Activated naive CD4-positive, alpha-beta T cell (primary cell): ENCODE measurements at places on chromosomes 7 and 10.

GRCh38 chr7:95578299-95578855 is 17.9 kb downstream of the PDK4 start:
- DNase-seq = no peak

GRCh38 chr10:86372119-86372783 is 5.7 kb upstream of the GRID1 start:
- DNase-seq = no peak

GRCh38 chr10:112531421-112531820 is 84.4 kb downstream of the VTI1A start:
- no peak for DNase-seq

GRCh38 chr7:44761207-44762161 is 12.8 kb downstream of the ZMIZ2 start:
- no peak for DNase-seq

DNA sequence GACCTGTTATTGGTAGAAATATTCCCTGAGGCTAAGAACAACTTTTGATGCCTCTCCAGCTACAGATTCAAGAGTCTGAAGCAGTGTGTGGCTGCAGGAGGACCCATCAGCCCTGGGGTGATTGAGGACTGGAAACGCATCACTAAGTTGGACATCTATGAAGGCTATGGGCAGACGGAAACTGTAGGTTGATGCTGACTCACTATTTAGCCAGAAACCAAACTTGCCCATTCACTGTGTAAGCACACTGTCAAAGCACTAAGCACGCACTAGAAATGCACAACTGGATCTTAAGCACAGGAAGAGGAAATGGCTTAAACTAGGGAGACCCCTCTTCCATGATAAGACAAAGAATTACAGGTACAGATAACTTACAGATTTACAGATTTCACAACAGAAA is 20.8 kb downstream of the ACSM6 start:
- no peak for DNase-seq

- no peak for DNase-seq
These were observed 11.5 kb upstream of the SNX13 start for GRCh38 chr7:17951742-17952254.

GRCh38 chr10:113095419-113096127 is 145.5 kb downstream of the TCF7L2 start:
- DNase-seq = no peak

GRCh38 chr10:116952729-116953128 is 52.3 kb downstream of the SHTN1 start:
- no peak for DNase-seq

- DNase-seq = no peak
These were observed 175.6 kb downstream of the HDAC9 start for GRCh38 chr7:18671176-18671575.

DNA sequence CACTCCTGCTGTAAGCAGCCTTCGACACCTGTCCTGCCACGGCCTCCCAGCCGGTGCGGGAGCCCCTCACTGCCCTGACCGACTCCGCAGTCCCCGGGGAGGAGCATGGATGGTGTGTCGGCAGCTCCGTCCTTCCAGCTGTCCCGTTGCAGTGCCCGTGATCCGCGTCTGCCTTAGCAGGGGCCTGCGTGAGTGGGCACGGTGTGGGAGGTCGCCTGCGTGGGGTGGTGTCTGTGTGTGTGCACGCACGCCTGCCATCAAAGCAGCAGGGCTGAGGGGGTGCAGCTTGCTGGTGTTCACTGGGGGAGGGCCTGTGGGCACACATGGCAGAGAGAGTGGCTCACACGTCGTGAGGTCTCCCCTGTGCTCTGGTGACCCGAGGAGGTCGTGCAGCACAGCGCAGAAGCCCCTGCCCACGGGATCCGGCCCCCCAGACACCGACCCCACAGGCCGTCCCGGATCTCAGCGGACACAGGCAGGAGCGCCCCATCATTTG is 10.3 kb downstream of the MAFK start:
- no peak for DNase-seq

DNA sequence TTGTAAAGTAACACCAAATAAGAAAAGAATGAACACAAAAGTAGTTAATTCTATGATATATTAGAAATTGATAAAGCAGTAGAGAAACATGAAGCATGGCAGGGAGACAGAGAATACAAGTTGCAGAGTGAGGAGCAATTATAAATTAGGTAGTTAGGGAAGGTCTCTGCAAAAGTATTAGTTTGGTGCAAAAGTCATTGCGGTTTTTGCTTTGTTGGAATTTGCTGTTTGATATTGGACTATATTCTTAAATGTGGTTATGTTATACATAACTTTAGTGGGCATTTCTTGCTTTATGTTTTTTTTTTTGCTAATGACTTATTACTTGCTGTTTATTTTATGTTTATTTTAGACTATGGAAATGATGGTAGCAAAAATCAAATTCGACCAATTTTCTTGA is 402.2 kb downstream of the SFMBT2 start:
- no peak for DNase-seq

- no peak for DNase-seq
These were observed 162.8 kb downstream of the FZD1 start for GRCh38 chr7:91427051-91427450.

GRCh38 chr10:115171392-115171960 is 78.3 kb downstream of the ATRNL1 start:
- DNase-seq = no peak

DNA sequence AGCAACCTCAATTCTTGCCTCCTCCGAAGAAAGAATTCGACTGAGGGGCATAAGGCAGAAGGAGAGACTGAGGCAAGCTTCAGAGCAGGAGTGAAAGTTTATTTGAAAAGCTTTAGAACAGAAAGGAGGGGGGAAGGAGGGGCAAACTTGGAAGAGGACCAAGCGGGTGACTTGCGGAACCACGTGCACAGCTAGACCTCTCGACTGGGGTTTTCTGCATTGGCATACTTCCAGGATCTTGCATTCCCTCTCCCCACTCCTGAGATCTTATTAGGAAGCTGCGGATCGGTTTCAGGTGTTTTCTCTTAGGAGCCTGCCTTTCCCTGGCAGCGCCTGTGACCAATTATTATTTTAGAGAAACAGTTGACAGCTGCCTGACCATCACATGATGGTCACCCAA is 20.3 kb upstream of the CPXM2 start:
- no peak for DNase-seq

DNA sequence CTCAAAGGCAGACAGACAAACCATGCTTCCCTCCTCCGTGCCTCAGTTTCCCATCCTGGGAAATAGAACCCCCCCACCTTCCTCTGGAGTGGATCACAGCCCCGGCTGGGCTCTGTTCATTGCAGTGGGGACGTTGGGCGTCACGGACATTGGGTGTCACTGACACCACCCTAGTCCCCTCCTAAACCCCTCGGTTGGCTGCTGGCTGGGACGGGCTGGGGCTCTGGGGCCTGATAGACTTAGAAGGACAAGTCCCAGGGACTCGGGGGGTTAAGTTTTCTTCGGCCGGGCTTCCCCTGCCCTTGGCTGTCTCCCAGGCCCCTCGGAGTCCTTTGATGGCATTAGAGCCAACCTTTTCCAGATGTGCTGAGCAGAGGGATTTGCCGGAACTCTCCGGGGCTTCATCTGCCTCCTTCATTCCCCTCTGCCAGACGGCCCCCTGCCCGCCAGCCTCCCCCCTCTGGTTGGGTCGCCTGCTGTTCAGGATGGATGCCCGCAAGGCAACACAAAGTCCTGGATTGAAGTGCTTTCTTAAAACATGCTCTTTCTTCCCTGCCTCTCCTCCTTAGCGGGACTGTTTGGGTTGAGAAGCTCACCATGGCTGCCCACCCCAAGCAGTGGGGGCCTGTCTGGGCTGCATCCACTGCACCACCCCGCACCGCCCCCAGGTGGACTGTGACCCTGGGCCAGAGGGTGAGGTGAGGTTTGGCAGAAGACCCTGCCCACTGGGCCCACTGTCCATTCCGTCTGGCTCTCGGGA is 73.0 kb downstream of the COL26A1 start:
- no peak for DNase-seq

- no peak for DNase-seq
These were observed 86.0 kb downstream of the CH25H start for GRCh38 chr10:89120931-89121763.

DNA sequence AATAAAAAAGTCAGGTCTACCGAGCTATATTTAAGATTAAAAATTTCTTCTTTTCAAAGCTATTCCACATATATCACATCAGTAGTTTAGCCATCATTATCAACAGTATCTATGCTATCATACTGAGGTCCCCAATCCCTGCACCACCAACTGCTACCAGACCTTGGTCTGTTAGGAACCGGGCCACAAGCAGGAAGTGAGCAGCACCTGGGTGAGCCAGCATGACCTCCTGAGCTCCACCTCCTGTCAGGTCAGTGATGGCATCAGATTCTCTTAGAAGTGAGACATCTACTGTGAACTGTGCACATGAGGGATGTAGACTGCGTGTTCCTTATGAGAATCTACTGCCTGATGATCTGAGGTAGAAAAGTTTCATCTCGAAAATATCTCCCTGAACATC is 632.1 kb upstream of the KCND2 start:
- no peak for DNase-seq

GRCh38 chr7:506921-507622 is 12.6 kb downstream of the PDGFA start:
- no peak for DNase-seq

DNA sequence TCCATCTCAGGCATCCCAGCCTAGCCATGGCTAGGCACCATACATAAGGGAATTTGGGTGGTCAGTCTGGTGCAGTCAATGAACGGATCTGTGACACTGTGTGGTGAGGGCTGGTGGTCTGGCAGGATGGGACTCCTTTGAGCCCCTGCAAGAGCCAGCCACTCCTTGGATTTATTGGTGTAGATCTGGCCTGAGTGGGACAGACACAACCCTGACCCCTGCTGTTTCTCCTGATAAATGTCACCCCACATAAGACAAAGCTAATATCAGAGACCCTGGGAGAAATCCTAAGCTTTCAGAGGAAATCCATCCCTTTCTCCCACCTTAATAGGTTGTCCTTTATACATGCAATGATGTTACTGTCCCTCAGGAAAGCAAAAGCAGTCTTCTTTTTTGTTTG is 2.3 kb downstream of the FBXO24 start:
- DNase-seq = no peak

- no peak for DNase-seq
These were observed 401.4 kb downstream of the TNS3 start for GRCh38 chr7:47180516-47180826.

- DNase-seq = no peak
These were observed 299.7 kb upstream of the CSTF2T start for GRCh38 chr10:51999096-51999495.

DNA sequence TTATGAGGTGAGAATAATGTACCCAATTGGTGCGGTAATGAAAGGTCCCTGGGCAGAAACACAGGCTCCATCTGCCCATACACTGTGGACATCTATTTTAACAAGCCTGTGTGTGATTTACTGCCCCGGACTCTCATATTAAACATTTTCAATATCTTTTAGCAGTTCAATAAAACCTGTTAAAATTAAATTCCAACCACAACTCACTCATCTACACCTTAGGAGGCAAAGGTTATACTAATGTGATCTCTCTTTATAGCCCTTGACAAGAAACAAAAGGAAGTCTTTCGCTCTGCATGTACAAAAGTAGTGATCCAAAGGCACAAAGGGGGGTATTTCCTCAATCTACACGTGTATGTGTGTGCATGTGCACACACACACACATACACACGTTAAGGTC is 186.0 kb downstream of the PARD3 start:
- no peak for DNase-seq

DNA sequence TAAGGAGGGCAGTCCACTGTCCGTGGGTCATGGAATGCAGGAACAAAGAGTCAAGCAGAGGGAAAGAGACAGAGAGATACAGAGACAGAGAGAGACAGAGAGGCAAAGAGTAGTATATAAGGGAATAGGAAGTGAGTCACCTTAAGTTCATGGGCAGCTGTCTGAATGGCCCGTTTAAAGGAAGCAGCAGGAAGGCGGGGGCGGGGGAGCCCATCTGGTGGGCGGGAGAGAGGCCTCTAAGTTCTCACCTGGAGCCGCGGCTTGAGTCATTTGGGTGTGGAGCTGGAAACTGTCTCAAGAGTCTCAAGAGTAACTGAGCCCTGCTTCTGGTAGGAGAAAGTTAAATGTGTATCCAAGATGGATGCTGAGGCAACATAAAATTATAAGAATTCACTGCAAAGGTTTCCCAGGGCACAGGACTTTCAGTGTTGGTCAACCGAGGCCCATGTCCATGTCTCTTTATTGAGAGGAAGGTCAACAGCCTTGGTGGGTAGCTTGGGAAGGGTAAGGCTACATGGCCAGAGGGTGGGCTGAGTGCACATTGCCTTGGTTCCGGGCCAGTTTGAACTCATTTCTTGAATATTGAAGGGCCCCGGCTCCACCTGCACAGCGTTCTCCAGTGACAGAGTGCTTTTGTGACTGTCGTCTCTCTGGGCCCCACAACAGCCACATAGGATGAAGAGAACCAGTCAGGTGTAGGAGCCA is 85.5 kb upstream of the CACUL1 start:
- no peak for DNase-seq

DNA sequence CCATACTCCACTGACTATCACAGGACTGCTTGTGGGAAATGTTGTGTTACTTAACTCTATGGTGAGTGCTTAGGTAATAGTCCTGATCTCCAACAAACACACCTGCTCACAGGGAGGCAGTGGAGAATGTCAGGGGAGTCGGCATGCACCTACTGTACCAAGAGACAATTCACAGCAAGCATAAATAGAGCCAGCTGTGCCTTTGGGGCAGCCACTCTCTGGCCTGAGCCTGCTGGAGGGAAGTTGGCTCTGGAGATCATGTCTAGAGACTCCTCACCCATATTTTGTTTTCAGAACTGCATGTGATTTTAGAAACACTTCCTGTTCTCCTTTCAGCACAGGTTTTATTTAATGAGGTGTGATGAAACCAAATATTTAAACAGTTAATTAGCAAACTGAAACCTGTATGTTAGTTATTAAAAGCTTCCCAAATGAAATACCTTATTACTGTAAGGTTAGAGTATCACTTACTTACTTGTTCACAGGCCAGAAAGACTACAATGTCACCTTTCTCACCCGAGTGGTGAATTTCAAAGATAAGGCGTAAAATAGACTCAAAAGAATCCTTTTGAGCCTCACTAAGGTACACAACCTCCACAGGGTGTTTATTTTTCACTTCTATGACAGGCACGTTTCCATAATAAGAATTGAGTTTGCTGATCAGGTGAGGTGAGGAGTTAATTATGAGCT is 21.8 kb downstream of the DHX32 start:
- no peak for DNase-seq

DNA sequence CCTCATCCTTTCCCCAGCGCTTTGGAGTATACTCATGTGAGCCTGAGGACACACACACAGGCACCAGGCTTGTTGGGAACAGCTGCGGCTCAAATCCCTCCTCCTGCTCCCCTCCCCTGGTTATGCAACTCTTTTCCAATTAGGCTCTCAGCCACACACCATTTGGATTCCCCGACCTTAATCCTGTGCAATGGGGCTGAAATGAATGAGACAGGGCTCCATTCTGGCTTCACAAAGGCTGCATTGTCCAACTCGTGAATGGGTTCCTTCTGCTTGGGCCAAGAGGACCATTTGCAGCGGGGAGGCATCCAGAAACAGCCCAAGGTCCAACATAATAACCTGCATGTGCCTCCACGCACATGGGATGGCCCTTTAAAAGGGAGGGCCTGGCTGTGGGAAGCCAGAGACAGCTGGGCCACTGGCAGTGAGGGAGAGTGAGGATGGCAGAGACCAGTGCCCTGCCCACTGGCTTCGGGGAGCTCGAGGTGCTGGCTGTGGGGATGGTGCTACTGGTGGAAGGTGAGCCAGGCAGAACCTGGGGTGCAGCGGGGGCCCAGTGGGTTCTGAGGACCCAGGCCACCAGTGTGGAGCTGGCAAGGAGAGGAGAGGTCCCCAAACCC is at the start of gene RGR:
TSS of gene RGR (plus strand) at position 403 of the 620 bp plus-strand sequence. CDS start at position 441, 38 bp downstream.
- DNase-seq = no peak
